ENCODE measurements at places on chromosomes 3 and 15. TPM values are rescaled to one million over a fixed set of nuclear protein-coding genes. Genes with fewer than 3 reads are reported as not detected.

The WDR93 gene
- under 0.01 TPM for total RNA-seq

The SKOR1 gene
- total RNA-seq: not detected

DNA sequence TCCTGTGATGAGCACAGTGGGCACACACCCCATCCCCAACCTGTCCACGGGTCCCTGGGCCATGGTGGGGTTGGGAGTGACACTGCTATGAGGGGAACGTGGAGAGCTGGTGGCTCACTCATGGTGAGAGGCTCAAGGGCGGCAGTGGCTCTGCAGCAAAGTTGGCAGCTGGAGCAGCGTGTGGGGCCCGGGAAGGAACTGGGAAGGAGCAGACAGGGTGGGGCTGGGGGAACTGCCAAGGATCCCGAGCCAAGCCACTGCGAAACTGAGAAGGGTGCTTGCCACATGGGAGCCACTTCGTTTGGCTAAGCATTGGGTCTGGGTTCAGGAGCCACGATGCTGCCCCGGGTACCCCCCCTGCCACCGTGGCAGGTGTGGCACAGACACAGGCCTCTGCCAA is 80.1 kb downstream of the SNRK start:
- no peak for DNase-seq

- DNase-seq: peak; percentile 65
Observed at GRCh38 chr3:98855806-98856400, 45.6 kb downstream of the DCBLD2 start.

GRCh38 chr3:24730173-24730572 is 235.5 kb upstream of the THRB start:
- no peak for DNase-seq
